NCI-H1417 (cell line): ENCODE measurements at places on chromosomes 12 and 14.

DNA sequence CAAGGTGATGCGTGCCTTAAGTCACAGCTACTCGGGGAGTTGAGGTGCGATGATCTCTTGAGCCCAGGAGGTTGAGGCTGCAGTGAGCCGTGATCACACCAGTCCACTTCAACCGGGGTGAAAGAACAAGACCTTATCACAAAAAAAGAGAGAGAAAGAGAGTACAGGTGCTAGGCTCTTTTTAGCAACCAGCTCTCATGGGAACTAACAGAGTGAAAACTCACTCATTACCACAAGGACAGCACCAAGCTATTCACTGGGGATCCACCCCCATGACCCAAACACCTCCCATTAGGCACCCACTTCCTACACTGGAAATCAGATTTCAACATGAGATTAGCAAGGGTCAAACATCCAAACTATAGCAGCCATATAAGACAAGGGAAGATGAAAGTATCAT is 164.2 kb downstream of the NDUFA12 start:
- DNase-seq, result no peak

- DNase-seq, result no peak
Observed at GRCh38 chr14:59787045-59787674, 83.4 kb downstream of the RTN1 start.

DNA sequence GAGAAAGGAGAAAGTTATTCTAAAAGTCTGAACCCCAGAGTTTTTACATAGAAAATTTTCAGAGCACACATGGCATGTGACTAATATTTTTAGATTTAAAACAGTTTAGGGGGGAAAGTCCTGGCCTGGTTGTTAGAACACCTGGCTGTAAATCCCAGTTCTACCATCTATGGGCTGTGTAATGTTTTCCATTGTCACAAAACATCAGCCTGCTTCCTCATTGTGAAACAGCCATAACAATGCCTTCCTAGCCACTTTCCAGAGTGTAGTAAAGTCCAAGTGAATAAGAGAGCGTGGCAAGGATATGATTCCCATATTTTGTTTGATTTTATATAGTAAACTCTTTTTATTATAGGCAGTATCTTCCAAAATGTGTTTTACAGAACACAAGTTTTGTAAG is 310.0 kb upstream of the DCN start:
- DNase-seq, result no peak

GRCh38 chr12:56042843-56043242 is 1.1 kb downstream of the RPS26 start:
- no peak for DNase-seq

DNA sequence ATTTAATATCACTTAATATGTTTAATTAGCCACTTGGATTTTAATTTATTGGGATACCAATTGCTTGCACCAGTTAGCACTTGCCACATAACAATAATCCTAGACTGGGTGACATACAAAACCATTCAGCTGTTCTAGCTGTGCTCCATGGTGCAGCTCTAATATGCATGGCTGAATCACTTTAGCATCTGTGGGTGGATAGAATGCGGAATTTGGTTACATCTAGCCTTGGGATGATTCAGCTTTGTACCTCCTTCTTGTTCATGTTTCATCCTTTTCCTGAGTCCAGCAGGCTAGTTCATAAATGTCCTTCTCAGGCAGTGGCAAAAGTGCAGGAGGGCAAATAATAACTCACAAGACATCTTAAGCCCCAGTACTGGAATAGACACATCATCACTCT is 1263.0 kb downstream of the LRFN5 start:
- no peak for DNase-seq

- DNase-seq, result peak; percentile 30
Observed at GRCh38 chr14:57533214-57533613, 39.6 kb upstream of the CCDC198 start.

DNA sequence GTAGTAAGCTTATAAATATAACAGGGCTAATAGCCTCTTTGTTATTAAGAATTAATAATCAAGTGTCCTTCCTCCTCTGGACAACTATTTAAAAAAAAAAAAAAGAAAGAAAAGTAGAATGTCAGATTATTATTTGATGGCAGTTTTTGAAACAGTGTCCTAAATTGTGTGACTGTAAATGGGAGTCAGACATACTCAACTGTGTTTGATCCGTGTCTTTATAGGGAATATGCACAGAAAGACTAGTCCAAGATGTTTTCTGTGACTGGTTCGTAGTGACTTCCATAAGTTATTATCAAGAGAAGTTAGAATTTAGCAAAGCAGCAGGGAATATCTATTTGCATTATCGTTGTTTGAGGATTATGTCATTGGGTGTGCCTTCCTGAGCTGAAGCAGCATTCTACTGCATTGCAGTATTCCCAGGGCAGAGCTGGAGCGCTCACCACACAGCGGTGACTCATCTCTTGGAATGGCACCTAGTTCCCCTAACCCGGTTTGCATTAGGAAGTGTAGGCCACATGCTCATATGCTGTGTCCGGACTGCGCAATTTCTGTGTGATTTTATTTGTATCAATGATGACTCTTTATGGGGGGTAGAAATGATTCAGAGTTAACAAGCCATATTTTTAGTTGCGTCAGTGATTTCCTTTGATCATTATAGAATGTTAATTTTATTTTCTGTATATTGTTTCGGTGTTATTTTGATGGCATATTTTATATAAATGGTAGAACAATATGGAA is 7.9 kb downstream of the DYNC1H1 start:
- no peak for DNase-seq

DNA sequence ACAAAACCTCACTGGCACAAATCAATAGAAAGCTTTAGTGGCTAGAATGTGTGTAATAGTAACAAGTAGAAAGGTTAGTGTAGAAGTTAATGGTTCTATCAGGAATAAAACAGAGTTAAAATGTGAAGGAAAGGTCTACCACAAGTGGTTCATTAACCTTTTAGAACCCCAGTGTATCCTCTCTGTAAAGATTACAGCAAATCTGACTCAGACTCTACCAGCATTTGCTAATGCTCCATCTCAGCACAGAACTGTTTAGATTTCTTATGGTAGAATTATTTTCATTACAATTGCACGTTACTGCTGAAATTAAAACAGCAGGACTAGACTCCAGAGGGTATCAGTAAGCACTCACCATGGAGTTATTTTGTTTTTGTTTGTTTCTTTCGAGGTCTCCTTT is 609.0 kb upstream of the LMO3 start:
- DNase-seq, result no peak

GRCh38 chr14:77151918-77152588 is 10.5 kb upstream of the ZDHHC22 start:
- DNase-seq, result peak; percentile 74

- DNase-seq, result no peak
Observed at GRCh38 chr12:116048879-116049278, 228.6 kb downstream of the MED13L start.

DNA sequence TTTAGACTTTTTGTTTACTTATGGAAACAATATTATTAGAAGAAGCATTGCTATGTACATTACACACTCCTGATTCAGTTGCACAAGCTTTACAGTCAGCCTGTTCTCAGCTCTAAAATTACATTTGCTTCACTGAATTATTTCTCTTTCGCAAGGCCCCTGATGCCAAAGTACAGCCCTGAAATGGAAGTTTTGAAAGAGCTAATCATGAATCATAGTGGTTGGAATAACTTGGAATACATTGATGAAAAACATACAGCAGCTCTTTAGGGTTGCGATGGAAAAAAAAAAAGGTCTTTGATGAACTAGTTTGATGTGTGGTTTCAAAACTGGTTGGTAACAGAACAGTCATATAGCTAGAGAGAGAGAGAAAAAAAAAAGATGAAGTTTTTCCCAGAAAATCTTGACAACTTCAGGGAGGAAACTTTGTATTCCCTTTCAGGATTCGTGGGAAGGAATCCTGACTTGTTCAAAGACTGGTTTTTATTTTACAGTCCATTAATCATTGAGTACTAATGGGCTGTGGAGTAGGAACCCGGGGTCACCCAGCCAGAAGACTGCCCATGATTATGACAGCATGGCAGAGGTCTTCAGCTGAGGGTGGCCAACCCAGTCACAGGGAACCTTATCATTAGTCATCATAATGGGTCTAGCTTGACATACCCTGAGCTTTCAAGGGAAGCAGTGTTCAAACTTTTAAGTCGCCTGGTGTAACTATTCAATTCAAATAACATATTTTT is 460.1 kb downstream of the NAV3 start:
- DNase-seq, result no peak

DNA sequence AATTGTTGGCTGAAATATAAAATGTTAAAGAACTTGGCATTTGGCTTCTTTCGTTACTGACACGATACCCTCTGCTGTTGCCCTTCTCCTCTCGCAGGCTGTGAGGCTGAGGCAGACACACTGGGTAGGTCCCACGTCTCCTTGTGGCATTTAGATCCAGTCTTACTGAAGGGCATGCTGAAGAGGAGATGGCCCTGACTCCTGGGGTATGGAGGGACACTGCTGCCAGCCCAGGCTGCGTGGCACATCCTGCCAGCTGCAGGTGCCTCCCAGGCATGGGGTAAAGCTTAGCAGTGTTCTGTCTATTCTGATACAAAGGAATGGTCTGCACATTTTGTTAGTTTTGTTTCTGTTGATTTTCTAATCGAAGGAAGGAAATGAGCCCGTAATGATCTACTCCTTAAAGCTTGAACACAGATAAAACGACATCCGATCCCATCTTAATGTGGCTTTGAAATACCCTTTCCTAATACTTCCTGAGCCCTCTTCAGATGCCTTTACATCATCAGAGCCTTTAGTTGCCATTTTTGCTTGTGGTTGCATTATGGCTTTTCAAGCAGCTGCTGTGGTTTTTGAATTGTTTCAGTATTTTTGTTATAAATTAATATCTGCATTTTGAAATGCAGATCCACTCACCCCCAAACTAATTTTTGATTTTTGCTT is 61.1 kb downstream of the WDR20 start:
- DNase-seq, result no peak

DNA sequence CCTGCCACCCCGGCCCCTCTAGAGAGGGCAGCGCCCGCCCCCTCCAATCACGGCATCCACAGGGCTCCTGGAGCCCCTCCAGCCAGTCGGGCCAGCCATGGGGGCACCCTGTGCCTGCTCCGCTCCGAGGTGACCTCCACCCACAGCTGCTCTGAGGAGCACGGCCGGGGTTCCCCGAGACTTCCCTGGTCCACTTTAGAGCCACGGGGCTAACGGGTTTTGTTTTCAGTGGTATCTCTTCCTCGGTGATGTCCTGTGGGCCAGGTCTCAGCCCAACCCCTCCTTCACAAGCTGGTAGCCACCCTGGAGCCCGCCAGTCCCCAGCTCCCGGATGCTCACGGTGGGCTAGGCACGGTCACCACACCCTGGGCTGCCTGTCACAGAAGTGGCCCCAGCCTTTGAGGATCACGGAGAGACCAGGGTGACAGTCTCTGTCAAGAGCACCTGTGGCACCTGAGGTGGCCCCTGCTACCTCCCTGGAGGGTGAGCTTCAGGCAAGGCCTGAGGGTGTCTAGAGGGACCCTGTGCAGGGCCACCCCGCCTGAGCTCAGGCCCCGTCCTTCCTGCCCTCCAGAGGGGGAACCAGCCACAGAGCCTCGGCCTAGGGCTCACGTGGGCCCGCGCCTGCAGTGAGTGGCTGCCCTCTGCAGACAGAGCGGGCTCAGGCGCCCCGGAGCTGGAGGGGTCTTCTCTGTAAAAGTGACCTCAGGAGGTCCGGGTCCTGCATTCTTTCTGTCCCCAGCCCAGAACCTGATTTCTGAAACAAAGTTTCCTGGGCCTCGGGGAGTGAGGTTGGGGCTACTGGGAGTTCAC is 146.0 kb upstream of the C14orf180 start:
- DNase-seq, result no peak

GRCh38 chr12:85476756-85477155 is 196.7 kb downstream of the ALX1 start:
- no peak for DNase-seq

- DNase-seq, result no peak
Observed at GRCh38 chr12:89439941-89440340, 84.7 kb downstream of the GALNT4 start.

GRCh38 chr12:63084501-63084900 is 66.5 kb downstream of the AVPR1A start:
- DNase-seq, result no peak

GRCh38 chr14:72545411-72546311 is 348.2 kb downstream of the DPF3 start:
- DNase-seq, result no peak
